ENCODE measurements at places on chromosomes 2 and 18.

DNA sequence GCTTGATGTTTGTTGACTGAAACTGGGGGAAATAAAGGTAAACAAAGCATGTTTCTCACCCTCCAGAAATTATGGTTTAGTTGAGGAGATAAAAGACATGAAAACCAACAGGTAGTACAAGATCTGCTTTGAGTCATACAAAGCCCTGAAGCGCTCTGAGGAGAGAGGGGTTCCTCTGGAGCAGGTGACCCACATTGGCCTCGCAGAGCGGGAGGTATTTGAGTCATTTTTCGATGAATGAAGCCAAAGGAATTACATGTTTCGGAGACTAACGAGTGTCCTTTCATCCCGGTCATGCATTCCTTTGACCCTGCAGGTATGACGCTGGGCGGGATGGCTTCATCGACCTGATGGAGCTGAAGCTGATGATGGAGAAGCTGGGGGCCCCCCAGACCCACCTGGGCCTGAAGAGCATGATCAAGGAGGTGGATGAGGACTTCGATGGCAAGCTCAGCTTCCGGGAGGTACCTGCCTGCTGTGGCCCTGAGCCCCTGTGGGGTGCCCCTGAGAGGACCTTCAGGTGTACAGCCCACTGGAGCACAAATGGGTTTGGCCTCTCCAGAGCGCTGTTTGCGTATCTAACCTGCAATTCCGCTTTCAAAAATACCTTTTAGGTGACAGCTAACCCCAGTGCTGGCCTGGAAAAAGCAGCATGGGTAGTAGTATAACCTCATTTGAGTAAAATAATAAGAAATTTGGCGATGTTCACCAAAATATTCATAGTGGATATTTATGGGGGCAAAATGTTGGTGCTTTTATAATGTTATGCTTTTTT, 29.3 kb downstream of the EFHD1 start:
- no peak for DNase-seq

DNA sequence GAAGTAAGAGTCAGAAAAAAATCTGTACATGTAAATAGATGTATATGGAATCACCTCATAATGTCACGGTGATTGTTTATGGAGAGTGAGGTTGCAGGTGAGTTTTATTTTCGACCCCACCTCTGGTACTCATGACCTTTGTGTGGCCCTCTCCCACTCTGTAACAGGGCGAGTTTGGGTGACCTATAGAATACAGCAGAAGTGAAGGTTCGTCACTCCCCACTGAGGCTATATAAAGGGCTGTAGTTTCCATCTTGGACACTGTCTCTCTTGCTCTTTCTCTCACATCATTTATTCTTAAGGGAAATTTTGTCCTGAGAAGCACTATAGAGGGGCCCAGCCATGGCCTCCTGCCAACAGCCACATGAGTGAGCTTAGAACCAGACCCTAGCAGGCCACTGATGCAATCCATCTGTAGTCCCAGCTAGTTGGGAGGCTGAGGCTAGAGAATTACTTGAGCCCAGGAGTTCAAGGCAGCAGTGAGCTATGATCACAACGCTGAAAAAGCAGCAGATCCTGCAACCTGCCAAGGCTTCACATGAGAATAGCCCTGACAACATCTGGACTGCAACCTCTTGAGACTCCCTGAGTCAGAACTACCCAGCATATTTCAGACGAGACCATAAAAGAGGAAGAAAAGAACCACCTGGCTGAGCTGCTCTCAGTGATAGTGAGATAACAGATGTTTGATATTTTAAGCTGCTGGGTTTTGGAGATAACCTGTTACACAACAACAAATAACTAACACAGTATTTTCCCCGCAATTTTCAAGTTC, 74.3 kb upstream of the SLC1A4 start:
- DNase-seq = no peak

- no peak for DNase-seq
Observed at GRCh38 chr18:53541924-53542323, 682.5 kb downstream of the MBD2 start.

DNA sequence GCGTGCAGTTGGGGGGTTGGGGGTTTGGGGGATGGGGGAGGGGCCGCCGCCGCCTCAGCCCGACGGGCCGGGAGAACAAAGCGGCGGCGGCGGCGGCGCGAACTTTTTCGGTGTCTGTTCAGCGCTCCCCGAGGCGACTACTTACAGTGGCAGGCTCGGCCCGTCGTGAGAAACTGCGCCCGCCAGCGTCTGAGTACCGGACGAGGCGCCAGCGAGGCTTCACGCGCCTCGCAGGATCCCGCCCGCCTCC, 172 bp downstream of the PRKD3 start:
- peak; percentile 73 for DNase-seq

GRCh38 chr2:129798301-129798581, 181.2 kb upstream of the RAB6C start:
- no peak for DNase-seq

GRCh38 chr2:29223257-29223656, 108.0 kb downstream of the CLIP4 start:
- DNase-seq = no peak

- DNase-seq = no peak
Observed at GRCh38 chr2:158893026-158893425, 75.4 kb upstream of the TANC1 start.

- DNase-seq = no peak
Observed at GRCh38 chr2:55771612-55772011, 78.0 kb upstream of the PNPT1 start.

- DNase-seq = no peak
Observed at GRCh38 chr2:67997903-67998302, 64.9 kb downstream of the C1D start.

- no peak for DNase-seq
Observed at GRCh38 chr2:9796056-9797010, 46.9 kb upstream of the TAF1B start.

GRCh38 chr2:25808006-25808383, 70.3 kb downstream of the ASXL2 start:
- no peak for DNase-seq

GRCh38 chr2:235312571-235312970, 181.3 kb upstream of the AGAP1 start:
- DNase-seq = no peak

DNA sequence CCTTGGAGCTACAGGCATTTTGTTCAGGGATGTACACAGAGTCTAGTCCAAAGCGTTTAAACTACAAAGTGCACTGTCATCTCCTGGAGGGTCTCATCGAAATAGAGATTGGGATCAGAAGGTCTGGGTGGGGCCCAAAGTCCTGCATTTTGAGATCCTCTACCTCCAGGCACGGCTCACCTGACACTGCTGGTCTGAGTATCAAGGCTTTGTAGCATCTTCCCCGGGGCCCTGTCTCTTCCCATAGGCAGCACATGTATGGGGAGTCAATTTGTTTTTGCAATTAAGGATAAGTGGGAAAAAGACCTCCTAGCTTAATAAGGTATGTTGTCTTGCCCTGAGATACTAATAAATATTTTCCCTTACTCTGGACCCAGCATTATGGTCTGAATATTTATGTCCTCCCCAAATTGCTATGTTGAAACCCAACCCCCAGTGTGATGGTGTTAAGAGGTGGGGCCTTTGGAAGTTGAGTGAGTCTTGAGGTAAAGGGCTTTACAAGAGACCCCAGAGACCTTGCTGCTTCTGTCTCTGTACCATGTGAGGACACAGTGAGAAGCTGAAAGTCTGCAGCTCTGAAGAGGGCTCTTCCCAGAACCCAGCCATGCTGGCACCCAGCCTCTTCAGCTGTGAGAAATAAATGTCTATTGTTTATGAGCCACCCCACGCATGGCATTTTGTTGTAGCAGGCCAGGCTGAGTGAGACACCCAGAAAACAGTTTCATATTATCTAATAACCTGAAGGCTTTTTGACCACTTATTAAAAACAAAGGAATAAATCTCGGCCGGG, 258.7 kb upstream of the HS6ST1 start:
- no peak for DNase-seq

DNA sequence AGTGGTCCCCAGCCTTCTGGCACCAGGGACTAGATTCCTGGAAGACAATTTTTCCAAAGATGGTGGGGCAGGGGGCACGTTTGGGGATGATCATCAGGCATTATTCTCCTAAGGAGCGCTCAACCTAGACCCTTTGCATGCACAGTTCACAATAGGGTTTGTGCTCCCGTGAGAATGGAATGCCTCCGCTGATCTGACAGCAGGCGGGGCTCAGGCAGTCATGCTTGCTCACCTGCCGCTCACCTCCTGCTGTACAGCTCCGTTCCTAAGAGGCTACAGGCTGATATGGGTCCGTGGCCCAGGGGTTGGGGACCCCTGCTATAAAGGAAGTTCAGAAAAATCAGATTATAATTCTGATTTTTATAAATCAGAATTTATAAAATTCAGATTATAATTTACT, 22.3 kb upstream of the TYMS start:
- no peak for DNase-seq

GRCh38 chr2:187302586-187302985, 145.5 kb downstream of the CALCRL start:
- DNase-seq = no peak

DNA sequence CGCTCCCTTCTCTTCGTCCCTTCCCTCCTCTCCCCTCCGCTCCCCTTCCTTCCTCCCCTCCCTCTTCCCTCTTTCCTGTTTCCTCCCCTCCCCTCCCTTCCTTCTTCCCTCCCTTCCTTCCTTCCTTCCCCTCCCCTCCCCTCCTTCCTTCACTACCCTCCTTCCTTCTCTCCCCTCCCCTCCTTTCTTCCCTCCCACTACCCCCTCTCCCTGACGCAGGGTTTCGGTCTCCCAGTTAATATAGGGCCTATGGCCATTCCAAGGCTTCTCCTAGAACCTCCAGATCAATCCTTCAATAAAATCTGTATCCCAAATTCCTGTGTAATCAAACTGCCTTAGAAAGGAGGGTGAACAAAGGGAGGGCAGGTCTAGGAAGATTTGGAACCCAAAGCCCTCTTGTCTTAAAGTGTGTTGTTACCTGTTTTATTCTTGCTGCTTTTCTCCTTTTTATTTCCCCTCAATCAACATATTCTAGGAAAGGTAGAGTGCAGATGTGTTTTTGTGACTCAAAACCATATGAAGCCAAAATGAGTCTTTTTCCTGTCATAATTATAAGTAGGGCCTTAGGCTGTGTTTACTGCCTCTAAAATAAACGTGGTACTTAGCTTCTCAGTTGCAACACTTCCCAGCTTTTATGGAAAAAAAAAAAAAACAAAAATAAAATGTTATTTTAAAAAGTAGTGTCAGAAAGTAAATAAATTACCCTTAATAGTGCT, 53.7 kb downstream of the GPD2 start:
- no peak for DNase-seq

DNA sequence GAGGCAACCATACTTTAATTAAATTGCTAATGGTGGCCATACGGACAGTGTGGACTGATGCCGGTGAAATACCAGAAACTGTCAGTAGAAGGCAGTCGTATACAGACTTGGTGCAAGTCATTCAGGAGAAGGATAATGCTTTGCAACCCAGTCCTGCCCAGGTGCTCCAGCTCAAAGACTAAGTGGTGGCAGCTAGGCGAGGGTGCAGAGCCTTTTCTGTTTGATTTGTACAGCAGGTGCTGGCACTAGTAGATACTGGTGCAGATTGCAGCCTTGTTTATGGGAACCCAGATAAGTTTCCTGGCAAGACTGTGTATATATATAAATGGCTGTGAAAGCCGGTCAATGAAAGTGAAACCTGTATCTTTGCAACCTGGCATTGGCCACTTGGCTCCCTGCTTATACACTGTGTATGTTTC, 208.3 kb upstream of the SYT4 start:
- no peak for DNase-seq

GRCh38 chr18:23636071-23636399, 26.7 kb downstream of the ANKRD29 start:
- DNase-seq = no peak

- DNase-seq = no peak
Observed at GRCh38 chr2:175396696-175397095, 215.2 kb upstream of the ATP5MC3 start.

DNA sequence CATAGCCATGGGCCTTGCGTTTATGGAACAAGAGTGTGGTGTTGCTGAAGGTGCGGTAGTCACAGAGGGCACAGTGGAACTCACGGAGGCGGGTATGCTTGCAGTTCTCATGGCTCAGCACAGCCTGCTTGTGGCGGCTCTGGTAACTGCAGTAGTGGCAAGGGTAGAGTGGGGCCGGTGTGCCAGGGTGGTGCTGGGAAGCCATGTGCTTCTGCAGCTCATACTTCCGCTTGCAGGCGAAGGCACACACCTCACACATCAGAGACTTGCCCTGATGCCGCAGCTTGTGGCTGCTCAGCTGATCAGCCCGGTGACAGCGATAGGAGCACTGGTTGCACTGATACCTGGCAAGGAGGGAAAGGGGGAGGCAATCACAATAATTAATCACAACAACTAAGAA, 14.7 kb downstream of the ZNF142 start:
- DNase-seq = no peak

DNA sequence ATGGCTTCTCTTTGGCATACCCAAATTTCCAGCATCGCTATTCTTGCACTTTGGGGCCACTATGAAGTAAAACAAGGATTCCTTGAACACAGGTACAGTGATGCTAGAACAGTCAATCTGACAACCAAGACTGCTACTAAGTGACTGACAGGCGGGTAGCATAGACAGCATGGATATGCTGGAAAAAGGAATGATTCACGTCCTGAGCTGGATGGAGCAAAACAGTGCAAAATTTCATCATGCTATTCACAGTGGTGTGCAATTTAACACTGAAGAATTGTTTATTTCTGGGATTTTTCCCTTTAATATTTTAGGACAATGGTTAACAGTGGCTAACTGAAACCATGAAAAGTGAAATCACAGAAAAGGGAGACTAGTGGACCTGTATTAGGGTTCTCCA, 1511.2 kb upstream of the ZEB2 start:
- DNase-seq = no peak

DNA sequence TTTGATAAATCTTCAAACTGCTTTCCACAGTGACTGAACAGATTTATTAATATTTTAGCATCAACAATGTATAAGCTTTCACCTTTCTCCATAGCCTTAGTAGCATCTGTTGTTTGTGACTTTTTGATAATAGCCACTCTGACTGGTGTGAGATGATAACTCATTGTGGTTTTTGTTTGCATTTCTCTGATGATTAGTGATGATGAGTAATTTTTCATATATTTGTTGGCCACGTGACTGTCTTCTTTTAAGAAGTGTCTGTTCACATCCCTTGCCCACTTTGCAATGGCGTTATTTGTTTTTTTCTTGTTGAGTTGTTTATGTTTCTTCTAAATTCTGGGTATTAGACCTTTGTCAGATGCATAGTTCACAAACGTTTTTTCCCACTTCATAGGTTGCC, 952.9 kb downstream of the TRIB2 start:
- DNase-seq = no peak

- DNase-seq = no peak
Observed at GRCh38 chr2:72965770-72966450, 48.6 kb downstream of the EMX1 start.

GRCh38 chr2:187338679-187339121, 109.4 kb downstream of the CALCRL start:
- no peak for DNase-seq

- no peak for DNase-seq
Observed at GRCh38 chr2:115880558-115880957, 1438.1 kb downstream of the DPP10 start.

DNA sequence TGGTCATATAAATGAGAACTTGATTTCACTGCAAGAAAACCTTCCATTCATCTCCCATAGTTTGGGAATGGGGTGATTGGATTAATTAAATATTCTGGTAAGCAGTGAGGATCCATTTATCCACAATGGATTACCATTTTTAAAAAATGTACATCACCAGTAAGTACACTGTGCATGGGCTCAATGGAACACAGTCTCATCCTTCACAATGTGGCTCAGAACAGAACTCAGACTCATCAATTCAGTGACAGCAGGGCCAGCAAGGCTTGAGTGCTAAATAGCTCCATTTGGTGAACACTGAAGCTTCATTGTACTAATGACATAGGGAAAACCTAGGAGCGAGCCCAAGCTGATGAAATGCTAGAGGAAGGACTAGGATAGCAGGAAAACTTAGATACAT, 223.8 kb downstream of the CMPK2 start:
- DNase-seq = no peak

GRCh38 chr2:236871500-236872001, 214.1 kb upstream of the COPS8 start:
- DNase-seq = no peak

All from activated CD4-positive, alpha-beta T cell treated with anti-CD3 and anti-CD28 coated beads for 48 hours (primary cell).